ENCODE measurements at places on chromosomes 6 and 20. TPM values are rescaled to one million over a fixed set of nuclear protein-coding genes. Genes with fewer than 3 reads are reported as not detected.

- DNase-seq: no peak
These were observed 15.7 kb downstream of the BRD2 start for GRCh38 chr6:32983964-32984621.

Gene BPIFA1
- not detected for total RNA-seq

Gene ARMH2
- total RNA-seq: not detected

GRCh38 chr6:2731281-2731909 lies 19.3 kb downstream of the MYLK4 start:
- no peak for DNase-seq

DNA sequence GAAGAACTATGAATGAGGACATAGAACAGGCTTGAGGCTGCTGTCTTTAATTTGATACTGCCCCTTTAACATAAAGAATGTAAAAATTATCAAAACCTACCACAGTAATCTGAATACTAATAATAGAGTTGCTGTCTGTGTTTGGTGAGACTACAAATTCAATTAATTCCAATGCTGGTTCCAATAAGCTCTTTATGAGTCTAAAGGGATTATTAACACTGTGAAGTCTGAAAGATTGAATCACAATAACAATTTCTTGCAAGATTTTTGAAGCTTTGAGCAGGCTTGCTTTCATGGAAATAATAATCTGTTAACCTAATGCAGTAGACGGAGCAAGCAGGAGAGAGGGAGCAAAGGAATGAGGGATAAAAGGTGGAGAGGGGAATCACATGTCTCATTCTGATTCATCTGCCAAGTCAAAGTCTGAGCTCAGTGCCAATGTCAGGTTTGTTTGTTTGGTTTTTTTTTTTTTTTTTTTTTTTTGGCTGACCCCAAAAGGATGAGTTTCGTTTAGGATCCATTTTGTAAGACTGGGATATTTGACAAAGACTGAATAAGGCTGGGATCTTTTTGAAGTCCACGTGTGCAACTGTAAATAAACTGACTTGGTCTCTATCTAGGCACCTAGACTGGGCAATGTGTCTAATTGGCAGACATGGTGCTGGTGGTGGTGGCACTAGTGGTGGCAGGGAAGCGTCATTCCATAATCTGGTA lies 211.6 kb downstream of the RNF144B start:
- DNase-seq: no peak

Gene CTCFL
- total RNA-seq: 0.21 TPM

GRCh38 chr6:79719248-79719960 lies 88.3 kb downstream of the SH3BGRL2 start:
- no peak for DNase-seq

DNA sequence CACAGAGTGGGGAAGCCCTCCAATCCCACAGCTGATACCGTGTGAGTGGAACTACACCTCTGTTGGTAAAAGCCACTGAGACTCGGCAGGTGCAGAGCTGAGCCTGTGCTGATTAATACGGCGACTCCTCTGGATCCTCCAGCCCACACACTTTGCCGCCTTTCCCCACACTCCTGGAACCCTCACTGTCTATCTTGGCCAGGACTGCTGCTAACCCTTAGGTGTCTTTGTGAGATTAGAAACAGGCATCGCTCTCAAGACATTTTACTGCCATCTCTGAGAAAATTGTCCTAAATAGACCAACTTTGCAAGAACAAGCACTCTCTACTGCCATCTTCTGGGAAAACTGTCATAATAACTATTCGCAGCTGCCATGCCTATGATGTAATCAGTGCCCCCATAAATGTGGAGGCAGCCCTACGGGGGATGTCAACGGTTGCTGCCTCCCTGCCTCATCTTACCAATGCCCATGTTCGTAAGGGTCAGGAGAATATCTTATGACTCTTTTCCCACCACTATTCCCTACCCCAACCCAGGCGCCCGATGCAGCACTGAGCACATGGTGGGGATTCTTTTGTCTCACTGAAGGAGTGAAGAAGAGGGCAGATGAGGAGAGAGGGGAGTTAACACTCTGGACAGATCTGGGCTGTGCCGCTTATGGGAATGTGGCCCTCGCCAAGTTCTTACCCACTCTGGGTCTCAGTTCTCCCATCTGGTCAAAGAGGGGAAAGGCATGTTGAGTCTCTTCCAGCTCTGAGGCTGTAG lies 26.1 kb upstream of the KCNB1 start:
- DNase-seq: no peak

Gene GFOD1
- 47.6 TPM for total RNA-seq

GRCh38 chr6:115969207-115969929 lies 91.3 kb downstream of the FRK start:
- DNase-seq: no peak

Gene PLEKHG1
- 135 TPM for total RNA-seq

DNA sequence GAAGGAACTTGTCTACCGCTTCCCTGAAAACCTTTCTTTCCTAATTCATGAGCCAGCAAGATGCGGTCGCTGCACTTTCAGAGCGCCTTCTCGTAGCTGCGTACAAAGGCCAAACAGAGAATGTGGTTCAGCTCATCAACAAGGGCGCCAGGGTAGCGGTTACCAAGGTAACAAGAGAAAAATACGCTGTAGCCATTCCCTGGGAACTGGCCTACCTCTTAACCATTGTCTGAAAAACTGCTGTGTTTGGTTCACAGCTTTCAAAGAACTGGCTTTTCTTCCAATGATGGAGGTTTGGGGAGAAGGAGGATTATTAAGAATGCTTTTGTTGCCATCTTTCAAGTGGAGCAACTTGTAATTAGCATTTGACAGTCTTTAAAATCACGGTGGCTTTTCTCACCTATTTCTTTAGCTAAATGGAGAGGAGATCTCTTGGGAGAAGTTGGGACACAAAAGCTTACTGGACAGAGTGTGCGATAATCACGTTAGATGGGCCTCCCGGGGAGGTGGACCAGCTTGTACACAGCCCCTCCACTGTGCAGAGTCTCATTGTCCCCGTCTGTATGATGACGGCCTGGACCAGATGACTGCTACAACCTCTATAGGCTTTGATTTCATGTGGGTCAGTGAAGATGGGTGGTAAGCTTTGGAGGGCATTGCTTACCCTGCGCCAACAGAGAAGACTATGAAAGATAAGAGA lies 71.5 kb downstream of the LYRM2 start:
- DNase-seq: no peak

DNA sequence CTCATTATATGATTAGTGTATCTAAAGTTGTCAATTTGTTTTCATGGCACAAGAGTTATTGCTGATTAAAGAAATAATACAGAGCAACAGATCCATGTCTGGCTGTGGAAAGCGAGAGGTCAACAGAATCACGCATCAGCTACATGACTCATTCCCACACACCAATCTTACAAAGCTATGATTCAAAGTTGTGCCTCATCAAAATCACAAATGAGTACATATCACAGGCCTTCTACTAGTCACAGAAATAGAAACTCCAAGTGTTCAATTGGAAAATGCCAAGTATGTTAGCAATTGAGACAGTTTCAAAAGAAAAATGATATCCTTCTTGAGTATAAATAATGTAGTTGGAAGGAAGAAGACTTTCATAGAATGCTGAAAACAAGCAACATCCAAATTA lies 57.8 kb upstream of the NKAIN2 start:
- no peak for DNase-seq

- no peak for DNase-seq
These were observed 102.3 kb upstream of the MAP3K7 start for GRCh38 chr6:90689172-90689571.

- peak; percentile 63 for DNase-seq
These were observed 4.5 kb upstream of the TREM2 start for GRCh38 chr6:41167173-41167963.

DNA sequence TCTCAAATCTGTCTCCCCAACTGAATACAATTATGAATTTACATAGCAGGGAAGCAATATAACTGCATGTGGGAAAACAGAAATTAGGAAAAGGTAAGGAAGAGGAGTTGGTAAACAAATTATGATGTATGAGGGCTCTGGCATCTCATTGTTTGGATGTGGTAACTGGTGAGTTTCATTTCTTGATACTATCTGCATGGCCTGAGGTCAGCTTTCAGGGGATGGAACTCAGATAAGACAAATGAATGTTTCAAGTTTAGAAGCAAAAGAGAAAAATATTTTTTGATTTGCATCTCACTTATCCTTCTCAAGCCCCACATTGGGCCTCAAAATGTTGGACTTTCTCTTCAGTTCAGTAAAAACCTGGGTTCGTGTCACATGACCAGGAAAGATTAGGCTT lies 302.2 kb upstream of the GJE1 start:
- DNase-seq: no peak

DNA sequence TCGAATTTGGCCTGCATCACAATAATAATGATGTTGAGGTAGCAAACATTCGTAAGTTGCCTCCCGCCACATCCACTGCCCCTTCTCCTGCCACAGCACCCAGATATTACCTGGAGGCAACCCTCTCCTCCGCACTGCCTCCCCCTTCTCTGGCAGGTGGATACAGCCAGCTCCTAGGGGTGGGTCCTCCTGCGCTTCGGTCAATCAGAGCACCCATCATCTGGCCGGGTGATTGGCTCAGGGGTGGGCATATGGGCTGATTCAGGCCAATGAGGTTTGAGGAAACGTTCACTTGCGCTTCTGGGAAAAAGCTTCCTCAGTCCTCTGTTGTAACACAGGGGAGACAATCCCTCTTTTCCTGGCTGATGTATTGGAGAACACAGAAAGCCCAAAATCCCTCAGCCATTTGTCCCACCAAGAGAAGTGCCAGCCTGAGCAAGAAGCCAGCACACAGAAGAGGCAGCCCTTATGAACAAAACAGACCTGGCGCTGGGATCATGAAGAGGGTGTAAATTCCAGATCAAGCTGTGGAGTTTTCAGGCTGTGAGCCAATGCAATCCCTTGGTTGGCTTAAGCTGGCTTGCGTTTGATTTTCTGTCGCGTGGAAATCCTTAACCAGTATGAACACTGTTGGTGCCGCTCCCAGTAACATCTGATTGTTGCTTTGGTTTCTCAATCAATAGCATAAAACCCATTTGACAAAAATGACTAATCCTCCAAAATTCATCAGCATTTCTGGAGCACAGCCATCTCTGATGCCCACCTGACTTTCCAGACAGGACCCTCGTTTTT lies 82.2 kb downstream of the PRDM1 start:
- DNase-seq: no peak

DNA sequence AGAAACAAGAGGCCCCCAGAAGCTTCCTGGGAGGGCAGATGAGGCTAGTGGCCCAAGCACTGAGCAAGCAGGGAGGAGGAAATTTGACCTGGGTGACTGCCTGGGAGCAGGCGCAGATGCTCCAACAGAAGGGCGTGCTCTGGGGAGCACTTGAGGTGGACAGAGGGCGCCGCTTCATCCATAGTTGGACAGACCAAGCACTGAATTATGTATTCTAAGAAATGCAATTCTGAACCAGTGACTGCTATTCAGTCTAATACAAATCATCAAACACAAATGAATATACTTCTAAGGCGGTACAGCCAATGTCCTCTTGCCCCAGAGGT lies 28.7 kb upstream of the IRF4 start:
- no peak for DNase-seq

Gene MAS1
- not detected for total RNA-seq

- DNase-seq: no peak
These were observed 161.5 kb upstream of the ADGRB3 start for GRCh38 chr6:68473433-68474210.

Gene PRL
- total RNA-seq: not detected

DNA sequence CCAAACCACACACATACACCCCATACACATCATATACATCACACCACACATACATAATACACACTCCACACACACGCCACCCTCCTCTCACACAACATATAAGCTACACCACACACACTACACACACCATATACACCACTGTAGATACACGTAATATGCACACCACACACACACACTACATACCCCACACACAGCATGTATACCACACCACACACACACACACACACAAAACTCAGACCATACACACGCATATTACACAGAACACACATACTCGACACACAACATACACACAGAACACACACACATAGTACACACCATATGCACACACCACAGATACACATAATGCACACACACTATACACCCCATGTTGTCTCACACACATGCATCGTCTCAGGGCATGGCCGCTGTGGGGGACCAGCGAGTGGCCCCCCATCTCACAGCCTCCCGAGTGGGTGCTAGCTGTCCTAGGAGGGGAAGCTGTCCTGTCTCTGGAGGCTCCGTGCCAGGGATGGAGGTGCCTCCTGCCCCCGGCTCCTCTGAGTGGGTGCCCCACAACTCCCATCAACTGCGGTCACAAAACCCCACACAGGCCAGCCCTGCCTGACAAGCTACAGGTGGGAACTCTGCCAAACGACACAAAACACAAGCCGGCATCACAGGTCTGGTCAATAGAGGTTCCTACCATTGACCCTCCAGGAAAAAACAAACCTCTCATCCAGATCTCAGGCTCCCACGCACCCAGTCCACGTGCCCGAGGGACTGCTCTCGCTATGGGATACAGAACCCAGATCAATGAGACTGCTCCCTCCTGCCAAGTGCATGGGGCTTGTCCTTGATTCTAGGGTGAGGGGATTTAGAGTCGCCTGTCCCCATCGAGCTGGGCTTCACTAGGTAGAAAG lies 49.1 kb downstream of the DACT2 start:
- no peak for DNase-seq

Gene RSPH4A
- 1.3 TPM for total RNA-seq

Measured in endothelial cell (in vitro differentiated cells).